Naive thymus-derived CD8-positive, alpha-beta T cell (primary cell): ENCODE measurements at places on chromosomes 4 and X.

DNA sequence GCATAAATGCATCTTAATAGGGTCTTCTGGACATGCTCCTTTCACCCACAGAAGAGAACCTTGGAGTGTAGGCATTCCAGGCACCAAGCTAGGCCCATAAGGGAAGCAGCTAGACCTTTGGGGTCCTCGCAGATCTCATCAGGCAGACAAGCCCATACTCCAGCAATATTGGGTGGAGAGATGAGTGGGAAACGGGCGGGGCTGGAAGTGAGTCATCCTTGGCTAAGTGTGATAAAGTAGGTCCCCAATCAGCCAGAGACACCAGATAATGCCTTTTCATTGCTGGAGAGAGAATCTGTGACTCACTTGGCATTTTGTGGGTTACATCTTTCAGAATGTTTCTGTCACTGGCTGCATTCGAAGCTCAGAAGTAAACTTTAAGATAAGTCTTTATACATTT lies 133.3 kb upstream of the MBNL3 start:
- no peak for DNase-seq

GRCh38 chr4:83606898-83607297 lies 71.0 kb downstream of the GPAT3 start:
- no peak for DNase-seq

DNA sequence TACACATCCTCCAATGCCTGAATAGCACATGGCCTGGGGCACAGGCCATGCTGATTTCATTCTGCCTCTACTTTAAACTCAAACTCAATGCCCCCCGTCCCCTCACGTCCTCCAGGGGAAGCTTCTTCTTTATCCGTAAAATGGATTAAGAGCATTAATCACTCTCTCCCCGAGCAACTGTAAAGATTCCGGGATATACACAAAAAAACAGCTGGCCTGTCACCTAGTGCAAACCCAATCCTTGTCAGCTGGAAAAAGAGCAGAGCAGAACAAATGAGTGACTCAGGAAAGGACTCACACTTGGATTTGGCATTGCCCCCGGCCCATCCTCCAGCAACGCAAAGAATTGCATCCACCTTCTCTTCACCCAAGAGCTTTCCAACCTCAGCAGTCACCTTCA lies 7.8 kb downstream of the QDPR start:
- no peak for DNase-seq

DNA sequence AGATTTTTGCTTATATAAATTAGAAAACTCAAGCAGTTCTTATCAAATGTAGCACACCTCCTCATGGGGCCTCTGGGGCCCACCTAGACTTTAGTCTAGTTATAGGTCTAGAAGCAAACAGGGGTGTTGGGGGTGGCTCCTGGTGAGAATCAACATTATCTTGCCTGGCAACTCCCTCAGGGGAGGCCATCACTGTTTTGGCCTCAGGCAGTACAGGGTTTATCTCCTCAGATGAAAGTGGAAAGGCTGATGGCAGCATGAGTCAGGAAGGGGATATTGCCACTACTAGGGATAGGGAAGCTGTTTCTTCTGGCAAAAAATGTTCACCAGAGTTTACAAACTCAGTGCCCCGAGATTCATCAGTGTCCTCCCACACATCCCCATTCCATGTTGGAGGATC lies 232.4 kb upstream of the BMP3 start:
- no peak for DNase-seq

GRCh38 chr4:77156912-77157858 lies at the start of gene CCNG2:
CCNG2 (plus strand) TSS chr4:77157207; CDS start chr4:77158533, 1,326 bp downstream.
- DNase-seq, result peak; percentile 97

GRCh38 chrX:94288325-94288724 lies 614.3 kb downstream of the FAM133A start:
- DNase-seq, result no peak
